Gastrocnemius medialis (tissue), 4 donors: ENCODE measurements at places on chromosomes 6 and 20. TPM values are rescaled to one million over a fixed set of nuclear protein-coding genes. Genes with fewer than 3 reads are reported as not detected.

CHMP4B gene
- 88.7 TPM for total RNA-seq

GRCh38 chr6:118683881-118684872, 32.8 kb upstream of the CEP85L start:
- peaks cover 10% of the 10 kb centered on the region for H3K4me1 ChIP-seq
- no peak overlapping the region for H3K4me3 ChIP-seq
- H3K27ac ChIP-seq, result no peak overlapping the region
- H3K36me3 ChIP-seq, result no peaks in the 10 kb centered on the region
- no peaks in the 10 kb centered on the region for H3K27me3 ChIP-seq

CLPSL2 gene
- total RNA-seq, result not detected

DNA sequence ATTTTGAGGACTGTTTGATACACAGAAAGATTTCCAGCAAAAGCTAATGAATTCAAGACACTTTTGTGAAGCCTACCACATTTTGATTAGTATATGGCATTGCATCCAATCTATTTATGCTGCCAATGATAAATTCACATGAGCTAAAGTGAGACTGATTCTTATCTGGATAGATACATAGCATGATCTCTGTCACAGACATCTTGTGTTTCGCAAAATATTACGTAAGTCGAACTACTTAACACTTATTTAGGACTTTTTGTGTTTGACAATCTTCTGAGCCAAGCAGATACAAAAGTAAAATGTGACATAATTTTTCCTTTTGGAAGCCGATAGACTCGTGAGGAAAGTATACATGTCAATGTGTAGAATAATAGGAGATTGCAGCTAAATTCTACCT, 251.6 kb downstream of the HACE1 start:
- DNase-seq, result no peak
- H3K4me3 ChIP-seq, result no peak overlapping the region
- H3K27ac ChIP-seq, result no peak overlapping the region
- no peaks in the 10 kb centered on the region for H3K27me3 ChIP-seq
- no peaks in the 10 kb centered on the region for H3K36me3 ChIP-seq

DNA sequence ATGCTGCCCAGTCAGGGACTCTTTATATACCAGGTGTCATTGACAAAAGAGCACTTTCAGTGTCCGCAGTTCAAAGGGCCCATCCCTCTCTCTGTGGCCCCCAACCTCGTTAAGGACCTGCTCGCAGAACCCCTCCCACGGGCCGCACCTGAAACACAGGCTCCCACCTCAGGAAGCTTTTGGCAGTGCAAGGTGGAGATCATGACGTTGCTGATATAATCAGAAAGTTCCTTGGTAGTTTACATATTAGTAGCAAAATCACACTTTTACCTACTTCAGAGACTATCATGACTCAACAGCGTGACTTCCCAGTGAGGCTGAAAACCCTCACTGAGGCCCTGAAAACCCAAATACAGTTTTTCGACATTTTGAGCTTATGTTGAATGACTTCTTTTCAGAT, 4.1 kb downstream of the TTLL2 start:
- H3K36me3 ChIP-seq, result no peaks in the 10 kb centered on the region
- H3K4me1 ChIP-seq, result no peaks in the 10 kb centered on the region
- no peak for DNase-seq
- H3K4me3 ChIP-seq, result no peak overlapping the region

- no peaks in the 10 kb centered on the region for H3K27me3 ChIP-seq
- no peak overlapping the region for H3K27ac ChIP-seq
- H3K4me3 ChIP-seq, result no peak overlapping the region
- peak; percentile 32 for DNase-seq
- no peaks in the 10 kb centered on the region for H3K36me3 ChIP-seq
Measured at GRCh38 chr20:33677991-33678702, 3.9 kb upstream of the NECAB3 start.

GRCh38 chr6:3293271-3294155, 34.8 kb downstream of the PSMG4 start:
- DNase-seq, result peak; percentile 8
- H3K4me3 ChIP-seq, result no peak overlapping the region
- H3K27ac ChIP-seq, result no peak overlapping the region
- H3K4me1 ChIP-seq, result peaks cover 12% of the 10 kb centered on the region

GRCh38 chr20:1034415-1034789, 32.3 kb upstream of the RSPO4 start:
- no peak for DNase-seq
- no peaks in the 10 kb centered on the region for H3K4me1 ChIP-seq
- H3K27me3 ChIP-seq, result no peaks in the 10 kb centered on the region
- no peaks in the 10 kb centered on the region for H3K36me3 ChIP-seq
- H3K4me3 ChIP-seq, result no peak overlapping the region

OR2H1 gene
- not detected for total RNA-seq

GHRH gene
- not detected for total RNA-seq

ESR1 gene
- total RNA-seq, result 1.0 TPM

DNA sequence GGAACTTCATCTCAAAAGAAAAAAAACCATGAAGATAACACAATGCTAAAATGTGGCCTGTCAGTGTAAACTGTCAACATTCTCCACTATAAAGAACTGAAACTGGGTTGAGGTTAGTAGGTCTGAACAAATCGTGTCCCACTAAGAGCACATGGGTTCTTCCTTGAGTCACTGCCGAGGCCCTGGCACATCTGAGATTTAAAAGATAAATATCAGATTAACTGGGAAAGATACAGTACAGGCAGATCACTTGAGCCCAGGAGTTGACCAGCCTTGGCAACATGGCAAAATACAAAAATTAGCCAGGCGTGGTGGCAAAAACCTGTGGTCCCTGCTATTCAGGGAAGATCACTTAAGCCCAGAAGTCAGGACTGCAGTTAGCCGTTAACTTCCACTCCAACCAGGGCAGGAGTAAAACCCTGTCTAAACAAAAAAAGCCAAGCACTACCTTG, 5.6 kb downstream of the EEF1A1 start:
- DNase-seq, result no peak
- peaks cover 9% of the 10 kb centered on the region for H3K4me1 ChIP-seq
- H3K27ac ChIP-seq, result no peak overlapping the region
- H3K4me3 ChIP-seq, result no peak overlapping the region
- H3K36me3 ChIP-seq, result peaks cover 3% of the 10 kb centered on the region

DNA sequence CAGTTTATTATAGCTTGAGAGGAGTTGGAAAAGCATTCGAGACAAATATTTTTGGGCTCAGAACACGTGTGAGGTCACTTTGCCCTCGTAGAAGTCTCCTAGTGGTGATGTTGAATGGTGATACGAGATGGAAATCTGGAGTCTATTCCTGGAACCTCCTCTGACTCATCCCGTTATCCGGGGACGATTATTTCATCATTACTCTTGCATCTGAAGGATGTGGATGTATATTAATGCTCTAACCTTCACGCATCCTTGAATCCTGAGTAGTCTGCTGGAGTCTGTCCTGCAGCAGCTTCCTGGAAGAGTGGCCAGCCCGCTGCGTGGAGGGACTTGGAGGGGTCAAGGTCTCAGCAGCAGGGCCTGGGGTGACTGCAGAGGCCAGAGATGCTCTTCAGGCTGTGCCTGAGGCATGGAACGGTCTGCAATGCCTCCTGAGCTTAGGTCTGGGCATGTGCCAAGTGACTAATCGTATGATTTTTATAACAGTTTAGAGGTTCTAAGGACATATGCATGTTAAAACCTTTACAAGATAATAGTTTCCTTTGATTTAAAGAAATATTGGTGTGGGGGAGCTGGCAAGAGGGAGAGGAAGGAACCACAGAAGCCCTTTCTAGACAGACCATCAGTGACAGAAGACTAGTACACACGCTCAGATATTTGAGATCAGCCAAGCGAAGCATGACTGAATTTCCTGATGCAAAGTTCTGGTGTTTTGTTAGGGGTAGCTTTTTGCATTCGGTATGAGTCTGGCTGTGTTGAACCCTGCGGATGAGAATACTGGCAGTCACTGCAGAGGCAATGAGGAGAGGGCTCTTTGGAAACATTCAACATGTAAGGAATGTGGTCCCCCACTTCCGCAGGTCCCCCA, 400.2 kb downstream of the QKI start:
- H3K4me3 ChIP-seq, result no peak overlapping the region
- H3K27me3 ChIP-seq, result no peaks in the 10 kb centered on the region
- H3K36me3 ChIP-seq, result no peaks in the 10 kb centered on the region
- peaks cover 20% of the 10 kb centered on the region for H3K4me1 ChIP-seq
- DNase-seq, result peak; percentile 22
- peak overlapping the region; percentile 87 for H3K27ac ChIP-seq

CNBD2 gene
- 18.7 TPM for total RNA-seq

DNA sequence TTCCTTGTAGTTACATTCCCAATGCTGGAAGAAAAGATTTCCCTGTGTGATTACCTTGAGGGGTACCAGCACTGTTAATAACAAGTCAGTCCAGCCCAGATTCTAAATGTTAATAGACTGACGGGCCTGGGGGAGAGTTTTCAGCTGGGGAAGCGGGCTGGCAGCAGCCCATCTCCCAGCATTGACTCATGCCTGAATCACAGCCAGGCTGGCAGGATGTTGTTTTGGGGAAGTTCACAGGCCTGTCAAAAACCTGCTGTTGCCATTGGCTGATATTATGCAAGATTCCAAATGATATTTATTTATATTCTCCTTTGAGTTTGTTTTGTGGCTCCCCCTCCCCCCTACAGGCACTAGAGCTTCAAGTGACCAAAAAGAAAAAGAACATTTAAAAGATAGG, 213.9 kb upstream of the CNR1 start:
- peak; percentile 18 for DNase-seq
- H3K27ac ChIP-seq, result no peak overlapping the region
- no peaks in the 10 kb centered on the region for H3K36me3 ChIP-seq
- peaks cover 11% of the 10 kb centered on the region for H3K4me1 ChIP-seq
- no peak overlapping the region for H3K4me3 ChIP-seq

DNA sequence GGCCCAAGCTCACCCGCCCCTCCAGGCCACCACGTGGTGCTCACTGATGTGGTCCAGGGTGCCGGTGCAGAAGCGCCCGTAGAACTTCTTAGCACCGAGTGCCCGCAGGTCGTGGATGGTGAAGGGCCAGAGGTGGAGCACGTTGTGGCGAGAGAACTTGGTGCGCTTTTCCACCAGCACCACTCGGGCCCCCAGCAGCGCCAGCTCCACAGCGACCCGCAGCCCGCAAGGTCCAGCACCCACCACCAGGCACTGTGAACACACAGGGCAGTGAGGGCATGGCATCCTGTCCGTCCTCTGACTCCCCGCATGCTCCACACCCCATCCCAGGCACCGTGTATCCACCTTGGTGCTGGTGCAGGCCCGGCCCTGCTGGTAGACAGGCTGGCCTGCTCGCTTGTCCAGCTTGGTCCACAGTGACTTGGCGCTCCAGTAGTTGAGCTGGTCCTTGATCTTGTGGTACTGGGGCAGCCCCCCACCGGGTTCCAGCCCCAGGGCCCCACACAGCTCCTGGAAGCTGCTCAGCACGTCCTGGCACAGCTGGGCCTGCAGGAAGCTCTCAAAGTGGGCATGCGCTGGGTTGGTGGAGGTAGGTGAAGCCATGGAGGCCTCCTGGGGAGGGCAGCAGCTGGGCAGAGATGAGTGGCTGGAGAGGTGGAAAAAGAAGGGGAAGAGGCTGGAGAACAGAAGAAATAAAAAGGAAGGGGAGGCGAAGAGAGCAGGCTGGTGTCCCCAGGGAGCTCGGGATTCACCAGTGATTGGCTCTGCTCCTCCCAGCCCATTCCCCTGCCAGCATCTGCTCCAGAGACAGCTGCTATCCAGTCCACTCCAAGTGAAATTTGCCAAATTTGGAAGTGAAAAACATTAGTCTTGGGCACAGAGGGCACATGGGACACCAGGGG, 1.7 kb downstream of the MICAL1 start:
- DNase-seq, result no peak
- peak overlapping the region; percentile 94 for H3K4me3 ChIP-seq

DNA sequence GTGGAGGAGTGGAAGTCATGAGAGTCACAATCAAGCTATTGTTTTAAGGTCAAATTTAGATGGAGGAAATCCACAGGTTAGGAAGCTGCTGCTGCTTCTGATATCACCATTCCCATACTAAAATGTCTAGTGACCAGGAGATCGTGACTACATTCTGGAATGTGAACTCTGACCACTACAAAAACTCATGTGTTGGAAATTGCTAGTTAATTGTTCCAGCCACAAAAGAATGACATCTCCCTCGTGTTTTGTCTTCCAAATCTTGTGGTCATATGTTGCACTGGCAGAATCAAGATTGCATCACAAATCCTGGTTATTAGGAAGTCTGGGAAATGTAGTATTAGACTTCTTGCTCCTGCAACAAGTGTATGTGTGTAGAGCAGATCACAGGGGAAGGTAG, 441.9 kb downstream of the CD109 start:
- H3K27ac ChIP-seq, result no peak overlapping the region
- no peaks in the 10 kb centered on the region for H3K27me3 ChIP-seq
- no peaks in the 10 kb centered on the region for H3K4me1 ChIP-seq
- no peak for DNase-seq
- H3K36me3 ChIP-seq, result no peaks in the 10 kb centered on the region

- H3K4me3 ChIP-seq, result no peak overlapping the region
- H3K27ac ChIP-seq, result no peak overlapping the region
- no peaks in the 10 kb centered on the region for H3K27me3 ChIP-seq
- DNase-seq, result no peak
Measured at GRCh38 chr6:7624796-7625710, 35.1 kb downstream of the SNRNP48 start.

DNA sequence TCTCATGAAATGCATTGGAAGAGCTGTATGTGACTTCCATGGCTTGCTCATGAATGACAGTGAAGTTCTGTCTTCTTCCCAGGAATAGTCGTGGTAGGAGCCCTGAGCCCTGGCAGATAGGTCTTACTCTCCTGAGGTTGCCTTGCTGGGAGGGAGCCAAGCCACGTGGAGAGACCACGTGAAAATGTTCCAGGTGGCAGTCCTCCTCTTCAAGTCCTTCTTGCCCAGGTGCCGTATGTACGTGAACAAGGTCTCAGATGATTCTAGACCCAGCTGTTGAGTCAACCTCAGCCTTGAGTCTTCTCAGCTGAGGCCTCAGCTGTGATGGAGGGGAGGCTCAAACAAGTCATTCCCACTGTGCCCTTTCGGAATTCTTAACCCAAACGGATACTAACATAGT, 192.4 kb upstream of the PRDM1 start:
- H3K36me3 ChIP-seq, result no peaks in the 10 kb centered on the region
- no peaks in the 10 kb centered on the region for H3K27me3 ChIP-seq
- DNase-seq, result no peak
- no peak overlapping the region for H3K27ac ChIP-seq

- DNase-seq, result peak; percentile 90
- H3K27me3 ChIP-seq, result no peaks in the 10 kb centered on the region
- H3K4me3 ChIP-seq, result peak overlapping the region; percentile 1
- peaks cover 34% of the 10 kb centered on the region for H3K4me1 ChIP-seq
- H3K27ac ChIP-seq, result peak overlapping the region; percentile 99
Measured at GRCh38 chr20:63501818-63502670, 3.2 kb upstream of the EEF1A2 start.

- H3K27me3 ChIP-seq, result no peaks in the 10 kb centered on the region
- H3K36me3 ChIP-seq, result no peaks in the 10 kb centered on the region
- H3K27ac ChIP-seq, result no peak overlapping the region
Measured at GRCh38 chr20:21174516-21175239, 48.8 kb downstream of the KIZ start.

SLC13A3 gene
- 2.8 TPM for total RNA-seq

GABRR1 gene
- 0.20 TPM for total RNA-seq

DNA sequence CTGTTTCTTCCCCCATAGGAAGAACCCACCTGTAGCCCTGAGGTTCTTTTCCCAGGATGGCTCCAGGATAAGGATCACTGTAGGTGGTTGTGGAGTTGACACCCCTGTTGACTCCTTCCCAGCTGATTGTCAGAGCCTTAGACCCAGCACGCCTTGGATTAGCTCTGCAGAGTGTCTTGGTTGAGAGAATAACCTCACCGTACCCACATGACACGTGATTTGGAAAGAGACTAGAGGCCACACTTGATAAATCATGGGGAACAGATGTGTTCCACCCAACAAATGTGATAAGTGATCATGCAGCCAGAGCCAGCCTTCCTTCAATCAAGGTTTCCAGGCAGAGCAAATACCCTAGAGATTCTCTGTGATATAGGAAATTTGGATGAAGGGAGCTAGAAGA, 12.2 kb downstream of the BTN3A1 start:
- H3K36me3 ChIP-seq, result no peaks in the 10 kb centered on the region
- H3K27me3 ChIP-seq, result no peaks in the 10 kb centered on the region
- H3K4me1 ChIP-seq, result no peaks in the 10 kb centered on the region
- no peak overlapping the region for H3K4me3 ChIP-seq
- no peak for DNase-seq
- no peak overlapping the region for H3K27ac ChIP-seq
